T-helper 17 cell (primary cell): ENCODE measurements at places on chromosomes 1 and 21.

DNA sequence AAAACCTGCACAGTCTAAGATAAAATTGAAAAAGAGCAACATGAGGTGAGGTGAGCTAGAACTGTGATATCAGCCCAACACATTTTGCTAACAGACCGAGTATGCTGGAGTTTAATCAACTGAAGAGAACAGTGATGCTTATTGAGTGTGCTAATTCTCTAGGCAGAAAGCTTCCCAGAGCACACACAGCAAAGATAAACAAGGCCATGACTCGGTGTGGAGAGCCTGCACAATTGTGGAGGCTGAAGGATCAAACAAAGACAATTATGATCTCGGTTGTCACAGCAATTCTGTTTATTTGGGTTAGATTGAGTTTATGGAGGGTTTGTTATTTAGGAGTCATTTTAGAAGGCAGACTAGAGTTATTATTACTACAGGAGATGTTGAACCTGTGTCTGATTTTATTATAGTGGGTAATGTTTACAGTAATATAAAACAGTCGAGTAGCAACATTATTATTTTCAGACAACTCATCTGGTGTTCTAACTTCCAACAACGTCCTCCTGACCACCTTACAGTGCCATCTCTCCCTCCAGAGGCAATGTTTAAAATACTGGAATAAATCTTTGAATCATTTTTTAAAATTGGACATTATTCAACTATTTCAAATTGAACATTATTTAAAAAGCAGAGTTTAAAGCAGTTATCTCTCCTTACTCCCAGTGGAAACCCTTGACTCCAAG lies 40.2 kb downstream of the DPT start:
- DNase-seq: no peak

GRCh38 chr1:23745515-23745914 lies 2.2 kb downstream of the ELOA start:
- no peak for DNase-seq

- DNase-seq: no peak
These were observed 128.8 kb downstream of the ADSS2 start for GRCh38 chr1:244322791-244323521.

GRCh38 chr1:197924516-197925123 lies 7.4 kb downstream of the LHX9 start:
- DNase-seq: no peak
